ENCODE measurements at places on chromosomes 6 and 20.

GRCh38 chr6:33195304-33196165 lies 3.3 kb upstream of the COL11A2 start:
- no peak for DNase-seq

DNA sequence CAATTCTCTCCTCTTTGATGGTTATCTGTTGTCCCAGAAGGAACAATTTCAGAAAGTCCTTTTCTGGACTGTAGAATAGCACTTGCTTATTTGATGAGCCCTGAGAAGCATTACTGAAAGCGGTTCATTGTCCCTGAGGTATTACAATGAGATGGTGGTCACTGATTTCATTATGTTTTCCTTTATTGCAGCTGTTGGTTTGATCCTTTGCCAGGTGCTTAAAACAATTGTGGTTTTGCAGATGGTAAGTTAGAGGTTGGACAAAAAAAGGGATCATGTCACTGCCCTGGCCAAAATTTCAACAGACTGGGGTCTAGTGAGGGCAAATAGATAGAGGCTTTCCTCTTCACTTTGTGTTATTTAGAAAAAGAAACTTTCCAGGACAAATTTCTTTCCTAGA lies 61.9 kb downstream of the ESR1 start:
- DNase-seq = no peak

DNA sequence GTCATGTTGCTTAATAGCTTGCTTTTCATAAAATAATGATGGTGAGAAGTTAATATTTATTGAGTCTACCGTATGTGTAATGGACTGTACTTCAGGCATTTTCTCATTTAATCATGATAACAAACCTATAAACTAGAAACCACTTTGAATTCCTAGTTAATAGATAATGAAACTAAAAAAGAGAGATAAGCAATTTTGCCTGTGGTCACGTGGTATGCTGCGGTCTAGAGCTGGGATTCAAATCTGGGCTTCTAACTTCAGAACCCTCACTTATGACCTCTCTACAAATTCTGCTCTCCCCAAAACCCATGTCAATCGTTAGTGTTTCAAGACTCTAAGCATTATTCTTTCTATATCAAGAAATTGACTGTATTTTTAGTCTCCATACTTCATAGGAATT lies 700.7 kb downstream of the PRKN start:
- DNase-seq = no peak

DNA sequence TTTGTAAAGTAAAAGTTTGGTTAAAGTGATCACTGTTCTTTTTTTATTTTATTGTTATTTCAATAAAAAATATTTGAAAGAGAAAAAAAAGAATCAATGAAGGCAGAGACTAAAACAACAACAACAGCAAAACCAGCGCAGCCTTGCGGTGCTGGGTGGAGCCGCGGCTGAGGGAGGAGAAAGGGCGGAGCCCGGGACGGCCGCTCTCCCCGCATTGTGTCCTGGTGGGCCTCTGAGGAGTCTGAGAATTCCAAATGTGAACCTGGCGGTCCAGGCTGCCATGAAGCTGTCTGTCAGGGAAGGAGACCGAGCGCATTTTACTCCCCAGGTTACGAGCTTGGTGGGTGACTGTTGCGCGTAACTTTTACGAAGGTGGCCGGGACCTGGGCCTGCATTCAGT lies 43.2 kb downstream of the TMEM242 start:
- no peak for DNase-seq

DNA sequence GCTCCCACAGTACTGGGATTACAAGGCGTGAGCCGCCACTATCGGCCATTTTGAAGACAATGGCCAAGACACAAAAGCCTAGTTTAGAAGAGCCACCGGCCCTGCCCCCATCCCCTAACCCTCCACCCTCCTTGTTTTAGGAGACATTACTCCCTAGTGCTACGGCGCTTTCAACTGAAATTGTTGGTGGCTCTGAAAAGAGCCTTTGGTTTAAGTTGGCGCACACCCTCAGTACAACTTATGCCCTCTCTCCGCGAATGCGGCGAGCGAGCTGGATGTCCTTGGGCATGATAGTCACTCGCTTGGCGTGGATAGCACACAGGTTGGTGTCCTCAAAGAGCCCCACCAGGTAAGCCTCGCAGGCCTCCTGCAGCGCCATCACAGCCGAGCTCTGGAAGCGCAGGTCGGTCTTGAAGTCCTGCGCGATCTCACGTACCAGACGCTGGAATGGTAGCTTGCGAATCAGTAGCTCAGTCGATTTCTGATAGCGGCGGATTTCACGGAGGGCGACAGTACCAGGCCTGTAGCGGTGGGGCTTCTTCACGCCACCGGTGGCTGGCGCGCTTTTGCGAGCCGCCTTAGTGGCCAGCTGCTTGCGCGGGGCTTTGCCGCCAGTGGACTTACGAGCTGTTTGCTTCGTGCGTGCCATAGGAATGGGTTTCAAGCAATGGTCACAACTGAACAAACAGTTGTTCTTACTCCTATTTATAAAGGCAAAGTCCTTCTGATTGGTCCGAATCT lies 114.9 kb upstream of the BTN3A2 start:
- no peak for DNase-seq

GRCh38 chr6:3911130-3911529 lies 62.0 kb downstream of the FAM50B start:
- DNase-seq = no peak

GRCh38 chr20:54356801-54357200 lies 118.6 kb upstream of the DOK5 start:
- no peak for DNase-seq

- no peak for DNase-seq
Observed at GRCh38 chr20:44805979-44806620, 4.2 kb downstream of the RIMS4 start.

DNA sequence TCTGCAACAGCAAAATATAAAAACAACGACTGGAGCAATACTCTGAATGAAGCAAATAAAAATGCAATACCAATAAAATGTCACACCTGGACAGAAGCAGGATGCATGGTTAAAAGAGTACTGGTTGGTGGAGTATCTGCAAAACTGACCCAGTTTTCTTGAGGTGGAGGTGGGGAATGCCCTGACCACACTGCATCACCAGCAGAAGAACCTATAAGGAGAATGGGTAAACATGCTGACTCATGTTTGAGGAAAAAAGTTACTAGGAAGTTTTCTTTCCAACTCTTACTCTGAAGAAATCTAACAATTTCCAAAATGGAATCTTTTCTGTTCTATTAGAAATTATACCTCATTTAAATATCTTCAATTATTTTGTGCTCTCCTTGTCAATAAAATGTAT lies 43.6 kb downstream of the REPS1 start:
- no peak for DNase-seq

DNA sequence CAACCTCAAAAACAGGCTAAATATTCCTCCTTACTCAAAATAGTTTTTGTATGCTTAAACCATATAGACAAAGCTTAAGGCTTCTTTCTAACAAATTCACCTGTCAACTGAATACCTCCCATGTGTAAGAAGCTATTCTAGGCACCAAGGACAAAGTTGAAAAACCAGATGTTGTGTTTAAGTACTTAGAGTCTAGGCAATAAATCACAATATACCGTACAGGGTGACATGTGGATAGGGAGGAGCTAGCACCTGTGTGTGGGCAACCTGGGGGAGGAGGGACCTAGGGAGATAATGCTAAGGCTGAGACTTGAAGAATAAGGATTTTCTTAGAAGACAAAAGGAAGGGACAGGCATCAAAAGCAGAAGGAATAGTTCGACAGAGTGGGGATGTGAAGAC lies 123.5 kb downstream of the LMBRD1 start:
- DNase-seq = no peak

- no peak for DNase-seq
Observed at GRCh38 chr20:45592574-45593189, 13.6 kb upstream of the WFDC8 start.

DNA sequence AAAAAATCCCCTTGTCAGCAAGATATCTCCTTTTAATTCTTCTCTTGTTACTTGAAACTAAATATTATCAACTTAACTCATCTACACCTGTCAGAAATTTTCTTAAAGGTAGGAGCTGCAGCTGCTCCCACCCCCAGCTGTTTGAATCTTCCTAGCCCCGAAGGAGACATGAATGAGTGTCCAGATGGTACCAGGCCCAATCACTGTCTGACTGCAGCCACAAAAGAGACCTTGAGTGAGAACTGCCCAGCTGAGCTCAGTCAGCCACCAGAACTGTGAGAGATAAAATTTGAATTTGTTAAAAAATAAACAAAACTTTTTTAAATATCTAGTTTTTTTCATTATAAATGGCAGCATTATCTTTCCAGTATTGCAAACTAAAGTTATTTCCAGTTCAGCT lies 84.7 kb downstream of the PRSS35 start:
- no peak for DNase-seq

DNA sequence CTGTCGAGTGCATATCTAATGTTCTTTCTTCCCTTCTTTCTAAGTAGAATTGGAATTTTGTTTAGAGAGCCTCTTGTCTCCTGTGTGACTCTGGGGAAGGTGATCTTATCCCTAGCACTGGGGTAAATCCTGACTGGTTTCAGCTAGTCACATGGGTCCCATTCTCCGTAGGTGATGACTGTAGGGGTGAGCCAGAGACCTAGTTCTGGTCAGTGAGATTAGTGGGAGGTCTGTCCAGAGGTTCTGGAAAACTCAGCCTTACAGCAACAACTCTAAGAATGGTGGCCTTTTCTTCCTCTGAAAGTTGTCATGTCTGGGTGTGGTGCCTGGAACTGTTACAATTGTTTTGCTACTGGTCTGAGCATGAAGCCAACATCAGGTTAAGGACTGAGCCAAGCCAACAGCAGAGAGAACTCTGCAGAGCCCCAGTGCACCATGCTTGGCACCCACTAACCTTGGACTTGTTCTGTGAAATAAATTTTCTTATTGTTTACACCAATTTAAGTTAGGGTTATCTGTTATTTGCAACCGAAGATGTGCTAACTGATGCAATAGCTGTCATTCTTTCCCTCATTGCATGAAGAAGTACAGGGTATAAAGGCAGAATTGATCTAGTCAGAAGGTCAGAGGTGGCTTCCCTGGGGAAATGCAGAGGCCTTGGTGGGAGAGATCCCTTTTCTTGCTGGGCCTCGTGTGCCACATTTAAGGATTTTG lies 56.8 kb upstream of the TULP4 start:
- DNase-seq = no peak

DNA sequence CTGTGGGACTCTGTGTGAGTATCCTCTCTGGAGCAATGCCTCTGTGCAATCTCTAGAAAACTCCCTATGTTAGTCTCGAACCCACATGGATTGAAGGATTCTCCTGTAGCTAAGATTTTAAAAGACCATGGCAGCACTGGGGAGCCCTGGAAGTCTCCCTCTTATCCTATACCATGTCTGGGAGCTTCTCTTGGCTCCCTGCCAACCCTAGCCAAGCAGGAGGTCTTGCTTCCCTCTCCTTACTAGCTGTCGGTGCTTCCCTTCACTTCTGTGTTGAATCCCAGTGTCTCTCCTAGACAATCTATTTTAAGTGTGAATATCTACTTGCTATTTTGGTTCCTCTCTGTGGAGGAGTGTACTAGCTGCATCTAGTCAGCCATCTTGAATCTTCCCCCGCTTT lies 118.8 kb upstream of the NRN1 start:
- DNase-seq = no peak

GRCh38 chr6:169190144-169190584 lies 63.5 kb downstream of the THBS2 start:
- no peak for DNase-seq

DNA sequence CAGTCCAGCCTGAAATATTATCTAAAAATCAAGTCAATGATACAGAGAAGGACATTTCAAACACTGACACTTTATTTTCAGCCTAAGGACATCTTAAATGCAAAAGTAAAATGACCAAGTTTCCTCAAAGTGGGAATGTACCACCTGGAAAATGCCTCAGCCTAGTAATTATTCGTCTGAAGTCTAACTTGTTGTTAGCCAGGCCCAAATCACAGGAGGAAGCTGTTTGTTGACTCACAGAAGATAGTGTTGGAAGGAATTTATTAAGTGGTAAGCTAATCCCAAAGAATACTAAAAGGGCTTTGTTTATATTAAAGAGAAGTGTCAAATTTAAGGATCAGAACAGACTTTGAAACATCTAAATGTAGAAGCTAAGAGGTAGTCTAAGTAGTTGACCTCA lies 2.5 kb downstream of the PDE7B start:
- no peak for DNase-seq

DNA sequence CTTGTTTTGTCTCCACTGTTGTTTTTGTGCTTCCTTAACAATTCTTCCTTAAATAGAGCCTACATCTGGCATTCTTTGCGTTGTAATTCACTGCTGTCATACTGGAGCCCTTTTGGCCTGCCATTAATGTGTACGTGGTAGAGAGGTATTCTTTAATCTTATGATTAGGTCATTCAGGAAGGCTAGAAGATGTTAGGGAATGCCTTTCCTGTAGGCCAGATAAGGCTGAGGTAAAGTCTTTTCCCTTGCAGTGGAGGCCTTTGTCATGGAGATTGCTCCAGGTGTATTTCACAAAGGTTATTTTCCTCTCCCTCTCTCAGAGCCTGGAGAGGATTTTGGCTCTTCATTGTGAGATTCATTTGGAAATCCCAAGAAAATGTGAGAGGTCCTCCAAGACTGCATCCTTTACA lies 146.9 kb downstream of the FUT9 start:
- DNase-seq = no peak

DNA sequence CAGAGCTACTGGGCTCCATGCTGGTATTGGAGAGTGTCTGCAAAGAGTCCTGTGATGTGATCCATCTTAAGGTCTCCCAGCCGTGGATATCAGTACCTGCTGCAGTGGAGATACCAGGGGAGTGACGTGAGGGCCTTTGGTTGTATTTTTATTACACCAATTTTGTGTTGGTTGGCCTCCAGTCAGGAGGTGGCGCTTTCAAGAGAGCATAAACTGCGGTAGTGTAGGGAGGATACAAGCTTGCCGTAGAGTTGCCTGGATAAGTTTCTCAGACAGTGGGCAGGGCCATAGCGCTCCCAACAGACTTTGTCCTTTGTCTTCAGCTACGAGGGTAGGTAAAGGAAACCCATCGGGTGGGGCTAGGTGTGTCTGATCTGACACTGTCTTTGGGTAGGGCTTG lies 113.0 kb upstream of the CEP162 start:
- DNase-seq = no peak

DNA sequence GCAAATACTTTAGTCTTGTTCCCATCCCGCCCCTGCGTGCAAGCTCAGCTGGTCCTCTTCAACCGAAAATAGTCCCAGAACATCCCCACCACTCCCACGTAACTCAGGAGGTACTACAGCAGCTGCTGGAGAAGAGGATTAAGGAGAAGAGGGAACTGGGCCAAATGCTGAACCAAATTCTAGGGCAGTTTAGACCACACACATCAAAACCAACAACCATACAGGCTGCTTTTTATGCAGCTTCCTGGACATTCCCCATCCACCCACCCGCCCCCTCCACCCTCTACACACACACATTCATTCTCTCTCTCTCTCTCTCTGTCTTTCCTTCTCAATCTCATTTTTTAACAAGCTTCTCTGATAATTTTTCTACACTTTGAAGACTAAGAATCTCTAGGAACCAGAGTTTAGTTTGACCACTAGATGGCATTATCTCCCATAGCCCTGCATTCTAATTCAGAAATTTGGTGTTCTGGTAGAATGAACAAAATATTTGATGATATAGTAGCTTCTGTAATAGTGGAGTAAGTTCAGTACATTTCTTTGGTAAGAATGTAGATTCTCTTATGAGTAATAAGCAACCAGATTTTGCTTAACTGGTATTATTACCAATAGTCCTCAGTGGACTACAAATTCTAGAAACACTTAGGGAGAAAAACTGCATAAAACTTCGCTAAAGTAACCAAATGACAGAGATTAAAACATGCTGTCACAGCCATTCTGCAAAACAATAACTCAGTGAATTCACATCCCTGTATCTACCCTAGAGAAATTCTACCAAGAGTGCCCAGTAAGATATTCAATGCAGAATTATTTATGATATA lies 52.1 kb upstream of the BEND6 start:
- DNase-seq = no peak
